ENCODE measurements at places on chromosomes 1 and 21.

- no peak for DNase-seq
Measured at GRCh38 chr1:84509029-84509428, 2.6 kb upstream of the GNG5 start.

DNA sequence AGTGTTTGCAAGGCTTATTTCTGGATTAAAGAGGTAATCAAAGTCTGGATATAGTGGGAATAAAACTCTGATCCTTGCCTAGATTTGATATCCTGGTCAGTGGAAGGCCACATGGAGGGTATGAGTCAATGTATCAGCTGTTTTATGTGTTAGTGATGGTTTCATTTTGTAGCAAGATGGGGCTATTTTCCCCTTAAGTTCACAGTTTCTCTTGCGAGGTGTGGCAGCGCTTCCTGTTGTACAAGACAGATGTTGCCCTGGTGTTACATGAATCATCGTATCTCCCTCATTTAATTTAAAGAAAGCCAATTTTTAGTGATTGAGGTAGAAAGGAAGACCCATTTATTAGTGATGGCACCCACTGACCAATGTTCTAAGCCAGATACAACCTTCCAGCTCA is 220.2 kb downstream of the DUSP10 start:
- no peak for DNase-seq

- peak; percentile 84 for DNase-seq
Measured at GRCh38 chr1:8815582-8816151, 1.8 kb downstream of the RERE start.

DNA sequence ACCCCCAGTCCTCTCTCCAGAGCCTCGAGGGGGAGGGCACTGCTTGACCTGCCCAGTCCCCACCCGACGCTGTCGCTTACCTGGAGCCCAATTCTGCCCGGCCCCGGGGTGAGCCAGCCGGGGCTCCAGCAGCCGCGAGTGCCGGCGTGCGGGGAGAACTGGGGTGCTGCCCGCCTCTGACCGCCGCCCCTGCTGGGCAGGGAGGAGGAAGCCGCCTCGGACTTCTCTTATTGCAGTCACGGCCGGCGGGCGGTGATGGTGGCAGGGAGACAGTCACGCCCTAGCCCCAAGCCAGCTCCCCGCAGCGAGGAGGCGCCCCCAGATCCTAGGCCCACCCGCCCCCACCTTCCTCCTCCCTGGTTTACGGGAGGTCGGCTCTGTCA is at the start of gene FGR:
FGR (minus strand) TSS at position 201 of the 383 bp plus-strand sequence. CDS start 11,269 bp downstream, outside the sequence.
- DNase-seq = no peak

DNA sequence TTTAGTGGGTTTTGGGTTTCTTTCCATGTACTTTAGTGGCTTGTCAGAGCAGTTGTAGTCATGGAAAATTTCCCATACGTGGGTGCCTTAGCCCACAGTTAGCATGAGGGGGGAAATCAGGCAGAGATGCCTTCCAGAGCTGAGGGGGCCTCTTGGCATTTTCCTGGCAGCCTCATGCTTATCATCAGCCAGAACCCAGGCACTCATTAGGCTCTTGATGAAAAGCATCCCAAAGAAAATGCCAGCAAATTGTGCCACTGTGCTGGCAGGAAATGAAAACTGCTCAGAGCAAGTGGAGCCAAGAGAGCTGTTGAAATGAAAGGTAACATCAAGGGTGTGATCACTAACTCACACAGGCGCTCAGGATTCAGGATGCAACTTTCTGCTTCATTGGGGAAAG is 128.0 kb downstream of the TNNI3K start:
- no peak for DNase-seq

GRCh38 chr1:225470211-225471108 is 42.6 kb upstream of the LBR start:
- DNase-seq = no peak

- DNase-seq = no peak
Measured at GRCh38 chr1:101408212-101409042, 171.6 kb downstream of the S1PR1 start.

DNA sequence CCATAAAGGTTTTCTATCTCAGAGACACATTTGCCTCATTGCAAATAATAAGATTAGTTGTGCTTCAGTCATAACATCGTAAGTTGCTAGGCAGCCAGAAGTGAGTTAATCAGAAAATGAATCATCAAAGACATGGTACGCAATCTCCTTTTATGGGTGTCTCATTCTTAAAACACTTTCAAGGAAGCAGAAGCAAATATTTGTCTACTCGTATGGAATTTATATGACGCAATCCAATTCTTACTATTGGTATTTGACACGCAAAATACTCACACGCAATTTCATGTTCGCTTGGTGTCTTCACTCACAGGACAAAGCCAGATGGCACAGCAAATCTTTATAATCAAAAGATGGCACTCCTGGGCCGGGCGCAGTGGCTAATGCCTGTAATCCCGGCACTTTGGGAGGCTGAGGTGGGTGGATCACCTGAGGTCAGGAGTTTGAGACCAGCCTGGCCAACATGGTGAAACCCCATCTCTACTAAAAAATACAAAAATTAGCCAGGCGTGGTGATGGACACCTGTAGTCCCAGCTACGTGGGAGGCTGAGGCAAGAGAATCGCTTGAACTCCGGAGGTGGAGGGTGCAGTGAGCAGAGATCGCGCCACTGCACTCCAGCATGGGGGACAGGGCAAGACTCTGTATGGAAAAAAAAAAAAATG is 56.4 kb downstream of the HLCS start:
- DNase-seq = no peak

DNA sequence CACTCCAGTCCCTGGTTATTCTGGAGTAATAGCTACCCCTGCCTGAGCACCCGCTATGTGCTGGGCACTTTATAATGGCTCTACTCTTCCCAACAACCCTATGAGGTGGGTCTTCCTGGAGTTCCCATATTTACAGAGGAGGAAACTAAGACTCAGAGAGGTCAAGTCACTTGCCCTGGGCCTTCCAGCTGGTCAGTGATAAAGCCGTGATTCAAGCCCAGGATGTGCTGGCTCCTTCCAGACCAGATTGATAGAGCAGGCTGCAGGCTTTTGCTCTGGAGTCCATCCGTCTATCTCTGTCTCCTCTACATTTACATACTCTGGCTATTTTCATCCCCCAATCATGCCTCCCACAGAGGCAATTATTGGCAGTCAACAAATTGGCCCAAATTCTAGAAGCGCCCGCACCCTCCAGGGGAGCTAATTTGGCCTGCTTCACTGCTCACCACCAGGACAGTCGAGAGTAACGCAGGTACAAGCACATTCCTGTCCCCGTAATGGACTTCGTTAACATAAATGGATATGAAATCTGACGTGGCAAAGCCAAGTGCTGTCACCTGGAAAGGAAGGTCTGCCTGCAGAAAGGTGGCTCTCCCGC is 39.8 kb upstream of the SELENON start:
- no peak for DNase-seq

DNA sequence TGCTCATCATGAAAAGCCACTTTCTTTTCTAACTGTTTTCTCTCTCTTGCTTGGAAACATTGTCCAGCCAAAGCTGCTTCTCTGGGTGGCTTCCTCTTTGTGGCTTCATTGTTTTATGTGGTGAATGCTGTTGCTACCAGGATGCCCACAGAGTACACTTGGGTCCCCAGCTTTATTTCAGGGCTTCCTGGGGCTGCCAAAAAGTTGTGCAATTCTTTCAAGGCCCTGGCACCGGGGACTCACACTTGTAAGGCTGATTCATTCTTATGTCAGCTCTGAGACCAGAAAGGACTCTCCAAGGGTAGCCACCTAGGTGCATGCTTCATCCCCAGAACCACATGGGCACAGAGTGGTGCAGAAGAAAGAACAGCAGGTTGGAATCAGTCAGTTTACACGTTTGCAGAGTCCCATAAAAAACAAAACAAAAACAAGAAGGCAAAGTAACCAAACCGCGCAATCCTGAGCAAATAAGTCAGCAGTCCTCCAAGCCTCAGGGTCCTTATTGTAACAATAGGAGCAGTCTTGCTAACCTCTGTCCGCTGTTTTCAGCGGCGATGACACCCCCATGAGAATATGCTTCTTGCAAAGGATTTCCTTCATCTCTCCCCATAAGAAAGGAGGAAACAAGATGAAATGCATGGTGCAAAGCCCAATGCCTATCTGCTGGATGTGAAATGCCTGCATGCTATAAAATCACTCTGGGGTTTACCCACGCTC is 89.9 kb upstream of the SSX2IP start:
- no peak for DNase-seq

DNA sequence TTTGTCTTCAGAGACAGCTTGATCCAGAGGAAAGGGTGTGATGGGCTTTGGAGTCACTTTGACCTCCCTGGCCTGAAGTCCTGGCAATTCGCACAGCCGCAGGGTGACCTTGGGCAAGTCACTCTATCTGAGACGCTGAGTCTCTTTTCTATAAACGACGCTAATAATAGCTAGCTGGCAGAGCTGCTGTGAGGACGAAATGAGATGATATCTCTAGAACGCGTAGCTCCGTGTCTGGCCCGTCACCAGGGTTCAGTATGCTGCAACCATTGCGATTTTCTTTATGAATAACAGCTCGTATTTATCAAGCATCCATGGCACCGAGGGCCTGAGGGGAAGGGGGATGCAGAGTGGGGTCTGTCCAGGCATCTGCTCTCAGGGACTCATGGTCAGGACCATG is 58.7 kb downstream of the IGSF21 start:
- no peak for DNase-seq

DNA sequence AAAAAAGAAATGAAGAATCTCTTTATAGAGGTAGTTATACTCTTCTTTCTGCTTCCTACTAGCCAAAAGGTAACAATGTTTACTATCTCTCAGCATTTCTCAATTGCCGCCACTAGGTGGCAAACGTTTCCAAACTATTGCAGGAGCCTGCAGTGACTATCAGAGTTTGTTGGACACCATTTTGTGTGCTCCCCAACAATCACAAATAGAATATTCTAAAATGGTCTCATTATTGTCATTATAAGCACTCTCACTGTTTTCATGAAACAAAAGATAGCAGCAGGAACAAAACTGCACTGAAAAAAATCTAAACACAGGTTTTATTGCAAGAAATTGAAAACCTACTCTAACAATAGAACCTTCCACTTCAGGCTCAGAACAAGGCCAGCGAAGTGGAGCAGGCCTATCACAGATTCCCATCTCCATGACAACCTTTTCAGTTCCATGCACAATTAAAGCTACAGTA is 83.9 kb upstream of the PLPPR4 start:
- peak; percentile 86 for DNase-seq

DNA sequence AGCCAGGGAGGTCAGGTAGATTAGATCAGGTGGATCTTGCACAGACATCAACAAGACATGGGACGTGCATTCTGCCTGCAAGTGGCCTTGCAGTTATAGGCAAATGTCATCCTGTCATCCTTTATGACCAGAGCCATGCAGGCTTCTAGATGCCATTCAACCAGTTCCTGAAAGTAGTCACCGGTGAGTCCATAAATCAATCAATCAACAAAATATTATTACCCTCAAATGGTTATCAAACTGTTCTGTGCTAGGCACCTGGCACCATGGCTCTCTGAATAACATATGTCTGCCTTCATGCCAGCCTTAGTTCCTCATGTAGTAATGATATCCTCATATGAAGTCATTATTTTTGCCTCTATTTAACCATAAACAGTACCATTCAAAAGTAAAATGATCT is 146.9 kb downstream of the TOMM20 start:
- DNase-seq = no peak

GRCh38 chr1:155187456-155187891 is 13.8 kb downstream of the TRIM46 start:
- no peak for DNase-seq

- DNase-seq = no peak
Measured at GRCh38 chr21:36171336-36171735, 14.7 kb downstream of the DOP1B start.

DNA sequence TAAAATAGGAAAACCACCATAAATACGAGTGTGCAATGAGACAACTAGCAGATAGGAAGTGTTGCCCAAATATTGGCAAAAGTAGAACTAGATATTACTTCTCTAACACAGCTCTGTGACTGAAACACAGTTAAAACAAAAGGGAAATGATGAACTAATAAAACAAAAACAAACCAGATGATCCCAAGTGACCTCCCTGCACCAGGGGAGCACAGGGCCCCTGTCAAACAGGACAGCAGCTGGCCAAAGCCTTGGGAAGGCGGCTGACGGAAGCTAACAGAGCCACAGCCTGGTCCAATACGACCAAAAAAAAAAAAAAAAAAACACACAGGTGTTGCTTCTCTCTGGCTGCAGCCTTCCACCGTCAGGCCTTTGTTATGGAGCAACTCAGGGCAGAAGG is 17.8 kb downstream of the ZBTB17 start:
- DNase-seq = no peak

DNA sequence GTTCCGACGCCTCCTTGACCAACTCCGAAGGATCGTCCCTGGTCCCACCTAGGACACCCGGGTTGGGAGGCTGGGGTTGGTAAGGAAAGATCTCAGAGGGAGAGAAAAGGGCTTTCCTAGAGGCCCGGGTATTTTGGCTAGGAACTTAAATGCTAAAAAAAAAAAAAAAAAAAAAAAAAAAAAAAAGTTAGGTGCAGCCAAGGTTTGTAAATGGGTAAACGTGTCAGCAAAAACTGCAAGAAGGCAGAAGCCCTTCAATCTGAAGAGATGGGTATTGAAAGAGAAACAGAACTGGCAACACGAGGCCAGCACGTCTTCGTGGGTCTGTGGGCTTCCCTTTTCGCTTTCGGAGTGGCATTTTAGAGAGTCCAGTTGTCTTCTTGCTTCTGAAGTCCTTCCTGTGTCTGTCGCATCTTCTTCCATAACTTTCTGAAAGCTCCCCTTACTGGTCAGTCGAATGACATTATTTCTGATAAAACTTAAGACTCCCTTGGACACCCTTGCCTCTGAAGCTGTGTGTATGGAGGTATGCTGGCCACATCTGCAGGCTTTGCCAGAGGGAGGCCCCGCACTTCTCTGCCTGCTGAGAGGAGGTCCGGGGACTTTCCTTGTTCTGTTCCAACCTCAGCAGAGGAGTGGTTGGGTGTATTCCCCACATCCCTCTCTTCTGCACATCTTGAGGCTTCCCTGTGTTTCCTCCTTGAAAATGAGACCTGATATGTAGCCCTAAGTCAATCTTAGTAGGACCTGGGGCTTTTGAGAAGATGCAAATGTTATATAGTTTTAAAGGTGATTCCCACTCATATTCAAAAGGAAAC is 745 bp downstream of the RCSD1 start:
- DNase-seq = no peak

DNA sequence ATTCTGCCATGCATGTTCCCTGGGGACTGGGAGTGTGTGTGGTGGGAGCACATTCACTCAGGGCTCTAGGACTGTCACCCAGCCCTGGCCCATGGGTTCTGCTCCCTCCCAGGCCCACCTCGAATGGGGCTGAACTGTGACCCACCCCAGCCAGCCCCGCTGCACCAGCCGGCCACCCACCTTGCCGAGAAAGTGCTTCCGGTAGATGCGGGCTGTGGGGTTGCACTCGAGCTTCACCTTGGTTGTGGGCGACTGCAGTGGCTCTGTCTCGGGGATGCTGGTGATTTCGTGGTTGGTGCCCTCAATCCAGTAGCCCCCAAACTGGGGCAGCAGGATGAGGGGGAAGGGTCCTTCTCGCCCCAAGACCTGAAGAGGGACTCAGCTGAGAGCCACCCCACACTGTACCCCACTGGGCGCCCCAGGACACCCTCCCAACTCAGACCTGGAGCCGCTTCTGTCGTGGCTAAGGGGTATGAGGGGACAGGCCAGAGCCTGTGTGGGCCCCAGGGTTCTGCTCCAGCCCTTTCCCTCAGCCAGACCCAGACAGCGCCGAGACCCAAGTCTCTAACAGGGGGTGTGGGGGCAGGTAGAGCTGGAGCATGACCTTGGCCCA is 51.9 kb downstream of the RAP1GAP start:
- no peak for DNase-seq

- no peak for DNase-seq
Measured at GRCh38 chr21:28336314-28336713, 656.4 kb downstream of the LTN1 start.

- DNase-seq = no peak
Measured at GRCh38 chr1:91609551-91609950, 108.9 kb downstream of the CDC7 start.

GRCh38 chr1:152413909-152414308 is at the start of gene CRNN:
TSS of gene CRNN (minus strand) at chr1:152414263. CDS start at chr1:152412233, 2,030 bp downstream.
- no peak for DNase-seq

All from retina (tissue), 1 donor.